ENCODE measurements at places on chromosomes 13 and 19.

DNA sequence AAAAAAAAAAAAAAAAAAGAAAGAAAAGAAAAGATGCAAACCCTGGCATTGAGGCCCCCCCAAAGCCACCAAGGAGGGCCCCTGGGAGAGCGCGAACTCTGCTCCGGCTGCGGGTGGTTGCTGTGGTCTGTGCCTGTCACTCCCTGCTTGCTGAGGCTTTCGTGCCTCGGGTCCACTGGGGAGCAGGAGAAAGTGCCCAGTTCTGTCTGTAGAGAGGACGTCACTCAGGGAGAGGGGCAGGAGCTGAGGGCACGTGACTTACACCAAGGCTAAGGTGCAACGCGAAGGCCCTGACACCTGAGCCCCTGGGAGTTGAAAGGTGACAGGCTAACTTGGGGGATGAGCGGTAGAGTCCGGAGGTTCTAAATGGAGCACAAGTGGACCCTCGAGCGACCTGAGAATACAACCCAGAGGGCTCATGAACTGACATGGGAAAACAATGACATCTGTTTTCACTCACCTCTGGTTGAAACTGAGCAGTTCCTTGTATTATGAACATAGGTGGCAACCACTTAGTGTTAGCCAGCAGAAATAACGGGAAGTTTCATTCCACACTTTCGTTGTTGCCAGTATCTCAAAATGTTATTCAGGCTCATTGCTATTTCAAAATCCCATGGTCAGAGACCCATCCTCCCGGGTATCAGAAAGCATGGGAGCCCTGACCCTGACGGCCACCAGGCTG lies 69.2 kb upstream of the TM9SF2 start:
- no peak for DNase-seq

DNA sequence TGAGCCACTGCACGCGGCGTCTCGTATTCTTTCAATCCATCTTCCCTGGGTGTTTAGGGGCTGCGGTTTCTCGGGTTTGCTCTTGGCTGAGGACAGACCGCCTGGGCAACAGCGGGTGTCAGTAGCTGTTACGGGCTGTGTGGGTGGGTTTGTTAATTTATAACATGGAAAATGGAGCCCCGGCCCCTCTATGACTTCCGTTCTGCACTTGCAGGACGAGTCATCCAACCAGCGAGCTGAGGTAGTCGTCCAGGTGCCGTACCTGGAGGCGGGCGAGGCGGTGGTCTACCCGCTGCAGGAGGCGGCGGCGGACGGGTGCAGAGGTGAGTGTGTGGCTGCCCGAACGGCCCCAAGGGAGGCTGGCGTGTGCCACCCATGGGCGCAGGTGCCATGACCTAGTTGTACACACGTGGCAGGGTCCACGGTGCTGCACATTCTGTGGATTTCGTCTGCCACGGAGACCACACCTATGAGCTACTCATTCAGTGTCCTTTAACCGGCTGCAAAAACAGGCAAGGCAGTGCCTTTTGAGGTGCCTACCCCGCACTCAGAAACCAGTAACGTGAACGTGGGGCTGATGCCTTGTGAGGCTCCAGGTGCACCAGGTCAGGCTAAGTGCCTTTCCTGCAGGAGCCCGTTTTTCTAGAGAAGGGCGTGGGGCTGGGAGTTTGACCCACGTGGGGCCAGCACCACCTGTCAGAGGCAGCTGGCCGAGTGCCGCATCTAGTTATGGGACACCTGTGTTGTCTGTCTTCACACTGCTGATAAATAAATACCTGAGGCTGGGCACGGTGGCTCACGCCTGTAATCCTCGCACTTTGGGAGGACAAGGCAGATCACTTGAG lies 10.9 kb downstream of the POLR2E start:
- DNase-seq: no peak

DNA sequence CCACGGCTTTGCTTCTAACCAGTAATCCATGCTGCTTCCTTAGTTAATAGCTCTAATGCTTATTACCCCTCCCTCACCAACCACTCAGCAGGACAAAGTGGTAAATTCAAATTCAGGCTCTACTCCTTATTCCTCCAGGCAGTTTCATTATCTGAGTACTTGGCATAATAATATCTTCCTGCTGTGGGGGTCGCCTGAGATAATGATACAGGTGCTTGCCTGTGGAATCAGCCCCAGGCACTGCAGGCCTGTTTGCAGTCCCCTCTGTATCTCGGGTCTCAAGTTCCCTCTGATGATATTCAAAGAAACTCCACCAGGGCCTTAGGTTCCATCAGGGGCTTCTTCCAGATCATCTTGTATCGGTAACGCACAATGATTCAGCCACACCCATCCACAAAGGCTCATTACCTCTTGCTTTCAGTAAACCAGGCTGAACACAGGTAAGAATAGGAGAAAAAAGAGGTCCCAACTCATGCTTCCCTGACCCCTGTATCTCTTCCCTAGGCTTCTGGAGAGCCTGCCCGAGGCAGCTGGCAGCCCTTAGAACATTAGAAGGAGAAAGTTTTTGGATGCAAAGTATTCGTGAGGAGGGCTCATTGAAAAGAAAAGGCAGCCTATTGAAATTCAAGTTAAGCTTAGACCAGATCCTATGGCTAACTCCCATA lies 14.3 kb upstream of the FOXO1 start:
- DNase-seq: no peak

- DNase-seq: peak; percentile 46
These were observed 478 bp downstream of the LMO7 start for GRCh38 chr13:75636436-75637180.
